Psoas muscle (tissue), 8 donors: ENCODE measurements at places on chromosomes 4 and X. TPM values are rescaled to one million over a fixed set of nuclear protein-coding genes. Genes with fewer than 3 reads are reported as not detected.
A peak's percentile ranks its signal among the peaks of the same experiment; 100 is the strongest.

- DNase-seq: peak; percentile 69
These were observed 721 bp upstream of the MAOA start for GRCh38 chrX:43655151-43656004.

DNA sequence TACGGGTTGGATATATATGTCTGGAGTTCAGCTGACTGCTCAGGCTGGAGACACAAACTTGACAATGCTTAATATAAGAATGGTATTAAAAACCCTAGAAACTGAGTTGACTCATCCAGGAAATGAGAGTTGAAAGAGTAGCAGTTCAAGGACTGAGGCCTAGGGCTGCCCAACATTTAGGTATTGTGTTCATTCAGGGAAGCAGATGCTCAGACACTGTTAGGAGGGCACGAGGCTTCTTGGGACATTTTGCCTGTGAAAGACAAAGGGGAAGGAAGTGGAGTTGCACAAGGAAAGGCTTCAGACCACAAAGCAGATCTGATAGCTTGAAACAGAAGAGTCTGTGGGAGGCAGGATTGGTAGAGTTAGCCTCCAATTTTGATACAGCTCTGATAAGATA, 52.0 kb upstream of the HS3ST1 start:
- DNase-seq: no peak

- no peak for DNase-seq
These were observed 27.3 kb upstream of the KIAA0232 start for GRCh38 chr4:6755088-6755753.

GAGE12H gene
- not detected for total RNA-seq

FMR1NB gene
- total RNA-seq: not detected

CXCL8 gene
- total RNA-seq: not detected

ARHGAP10 gene
- total RNA-seq: 34.0 TPM
